ENCODE measurements at places on chromosomes 1 and 21.

DNA sequence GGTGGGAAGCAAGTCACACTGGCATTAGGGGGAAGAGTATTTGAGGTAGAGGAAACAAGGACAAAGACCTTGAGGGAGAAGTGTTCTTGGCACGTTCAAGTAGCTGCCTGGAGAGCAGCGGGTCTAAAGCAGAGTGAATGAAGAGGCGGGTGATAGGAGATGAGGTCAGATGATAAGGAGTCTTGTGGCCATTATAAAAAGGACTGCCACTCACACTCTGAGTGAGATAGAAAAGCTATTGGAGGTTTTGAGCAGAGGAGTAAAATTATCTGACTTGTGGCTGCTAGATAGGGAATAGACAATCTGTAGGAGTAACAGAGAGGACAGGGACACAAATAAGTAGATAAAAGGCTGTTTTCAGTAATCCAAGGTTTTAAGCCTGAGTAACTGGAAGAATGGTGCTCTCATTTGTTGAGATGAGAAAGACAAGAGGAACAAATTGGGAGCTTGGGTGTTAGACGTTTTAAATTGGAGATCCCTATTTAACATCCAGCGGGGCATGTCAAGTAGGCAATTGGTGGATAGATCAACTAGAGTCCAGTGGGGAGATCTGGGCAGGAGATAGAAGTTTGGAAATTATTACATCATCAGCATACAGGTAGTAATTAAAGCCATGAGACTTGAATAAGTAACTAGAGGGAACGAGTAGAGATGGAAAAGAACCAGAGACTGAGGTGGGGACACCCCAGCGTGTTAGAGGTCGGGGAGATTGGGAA lies 43.7 kb downstream of the HENMT1 start:
- DNase-seq, result no peak

DNA sequence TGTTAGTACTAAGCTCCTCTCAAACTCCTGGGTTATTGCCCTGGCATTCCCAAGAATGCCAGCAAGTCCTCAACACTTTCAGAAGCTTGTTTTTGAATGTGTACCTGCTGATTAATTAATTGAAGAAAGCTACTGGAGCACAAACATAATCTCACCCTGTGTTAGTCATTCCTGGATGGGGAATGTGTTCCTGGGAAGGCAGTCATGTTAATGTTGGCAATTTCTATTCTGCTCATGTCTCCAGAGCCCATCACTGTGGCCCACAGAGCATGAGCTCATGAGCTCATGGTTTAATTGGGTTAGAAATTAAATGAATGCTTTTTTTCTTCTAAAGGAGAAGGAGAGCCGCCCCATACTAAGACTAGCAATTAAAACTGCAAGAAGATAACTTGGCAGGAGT lies 31.9 kb upstream of the KCNA3 start:
- no peak for DNase-seq

DNA sequence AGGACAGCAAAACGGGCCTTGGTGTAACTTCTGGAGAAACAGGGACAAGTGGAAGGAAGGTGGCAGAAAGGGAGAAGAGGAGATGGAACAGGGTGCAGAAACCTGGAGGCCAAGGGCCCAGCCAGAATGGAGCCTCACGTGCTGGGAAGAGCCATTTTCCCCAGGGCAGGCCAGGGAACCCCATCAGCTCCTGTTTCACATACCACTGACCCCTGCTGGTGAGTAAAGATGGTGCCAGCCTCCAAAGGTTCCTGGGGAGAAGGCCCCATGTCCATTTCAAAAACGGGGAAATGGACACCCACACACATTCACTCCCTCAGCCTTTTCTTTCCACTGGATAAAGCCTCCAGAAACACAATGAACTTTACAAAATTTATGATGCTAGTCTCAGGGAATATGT lies 57.6 kb upstream of the JUN start:
- DNase-seq, result peak; percentile 39

DNA sequence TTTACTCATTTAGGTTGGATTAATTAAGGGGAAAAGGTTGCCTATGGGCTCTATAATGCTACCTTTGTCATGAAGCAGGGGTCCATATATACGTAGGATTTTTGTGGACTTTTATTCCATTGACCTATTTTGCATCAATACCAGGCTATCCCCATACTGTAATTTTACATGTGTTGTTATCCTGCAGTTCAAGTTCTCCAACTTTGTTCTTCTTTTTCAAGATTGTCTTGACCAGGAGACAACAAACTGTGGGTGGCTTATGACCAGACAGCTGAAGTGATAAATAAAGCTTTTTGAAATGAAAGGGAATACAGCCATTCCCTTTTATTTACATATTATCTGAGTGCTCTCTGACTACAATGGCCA lies 345.7 kb downstream of the BARHL2 start:
- DNase-seq, result no peak

DNA sequence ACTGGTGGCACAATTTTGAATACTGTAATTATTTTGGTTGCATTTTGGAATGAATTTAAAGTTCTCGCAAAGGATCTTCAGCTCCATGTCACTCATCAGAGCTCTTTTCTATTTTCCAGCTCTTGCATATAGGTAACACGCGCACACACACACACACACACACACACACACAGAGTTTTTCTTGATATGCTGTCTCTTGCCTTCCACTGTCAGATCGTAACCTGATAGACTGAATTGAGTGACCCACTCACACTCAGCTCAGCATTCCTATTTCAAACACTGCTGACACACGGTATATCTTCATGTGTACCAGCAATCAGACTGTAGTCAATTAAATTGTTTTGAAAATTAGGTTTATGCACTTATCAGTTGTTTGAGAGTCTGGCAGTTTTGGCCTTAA lies 214.1 kb downstream of the PBX1 start:
- DNase-seq, result no peak

- DNase-seq, result peak; percentile 2
Measured at GRCh38 chr1:109768820-109769219, 5.1 kb upstream of the EPS8L3 start.

DNA sequence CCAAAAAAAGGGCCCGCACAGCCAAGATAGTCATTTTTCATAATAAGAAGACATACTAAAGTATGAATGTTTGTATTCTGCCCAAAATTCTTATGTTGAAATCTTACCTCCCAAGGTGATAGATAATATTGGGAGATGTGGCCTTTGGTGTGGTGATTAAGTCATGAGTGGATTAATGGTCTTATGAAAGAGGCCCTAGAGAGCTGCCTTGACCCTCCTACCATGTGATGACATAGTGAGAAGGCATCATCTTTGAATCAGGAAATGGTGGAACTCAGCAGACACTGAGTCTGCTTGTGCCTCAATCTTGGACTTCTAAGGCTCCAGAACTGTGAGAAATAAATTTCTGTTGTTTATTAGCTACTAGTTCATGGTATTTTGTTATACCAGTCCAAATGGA lies 11.8 kb upstream of the RNPC3 start:
- DNase-seq, result no peak

DNA sequence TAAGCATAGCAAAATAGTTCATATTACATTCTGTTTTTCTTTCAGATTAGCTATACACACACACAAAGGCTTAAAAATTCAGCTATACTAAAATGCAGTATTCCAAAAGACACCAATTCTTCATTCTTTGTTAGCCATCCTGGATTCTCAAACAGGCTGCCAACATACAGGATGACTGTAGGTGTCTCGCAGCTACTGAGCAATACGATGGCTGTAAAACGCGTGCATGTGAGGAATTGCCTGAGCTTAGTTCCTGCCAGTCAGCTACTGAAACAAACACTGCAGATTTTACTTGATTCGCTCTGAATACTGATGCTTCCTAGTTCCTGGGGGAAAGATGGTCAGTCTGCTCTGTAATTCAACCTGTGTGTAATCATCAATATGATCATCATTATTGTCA lies 24.7 kb upstream of the HMGN1 start:
- DNase-seq, result no peak

- no peak for DNase-seq
Measured at GRCh38 chr1:232542633-232543593, 87.0 kb downstream of the SIPA1L2 start.
